Stimulated activated CD4-positive, alpha-beta T cell treated with anti-CD3 and anti-CD28 coated beads, Interleukin-4, amount 100 ng/mL, for 24 hours (primary cell): ENCODE measurements at places on chromosomes 4 and X.
A peak's percentile ranks its signal among the peaks of the same experiment; 100 is the strongest.

DNA sequence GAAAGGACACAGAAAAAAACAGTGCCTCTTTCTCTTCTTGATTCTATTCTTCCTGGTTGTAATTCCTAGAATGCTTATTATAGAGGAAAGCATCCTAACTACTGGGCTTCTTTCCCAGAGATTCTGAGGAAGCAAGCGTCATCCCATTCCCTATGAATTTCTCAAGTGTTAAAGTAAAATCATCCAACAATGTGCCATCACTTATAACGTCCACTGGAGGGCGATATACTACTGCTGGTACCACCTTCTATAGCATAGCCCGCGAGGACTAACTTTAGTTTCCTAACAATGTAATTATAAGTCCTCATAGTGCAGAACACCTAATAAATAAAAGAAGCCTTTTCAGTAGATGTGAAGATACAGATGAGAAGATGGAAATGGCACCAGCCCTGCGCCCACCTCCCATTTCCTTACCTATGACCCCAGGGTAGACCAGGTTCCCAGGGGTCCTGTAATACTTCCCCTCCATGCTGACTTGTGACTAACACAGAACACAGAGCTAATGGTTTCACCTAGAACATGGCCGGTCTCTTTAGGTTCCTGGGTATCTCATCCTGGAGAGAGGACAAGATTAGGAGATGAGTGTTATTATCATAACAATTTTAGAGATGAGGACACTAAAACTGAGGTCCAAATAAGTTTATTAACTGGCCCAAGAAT, 4.2 kb downstream of the CENPVL3 start:
- peak; percentile 4 for DNase-seq

GRCh38 chr4:80069108-80069836, 3.8 kb downstream of the ANTXR2 start:
- no peak for DNase-seq

- no peak for DNase-seq
Measured at GRCh38 chr4:5784960-5785611, 74.1 kb downstream of the EVC start.

DNA sequence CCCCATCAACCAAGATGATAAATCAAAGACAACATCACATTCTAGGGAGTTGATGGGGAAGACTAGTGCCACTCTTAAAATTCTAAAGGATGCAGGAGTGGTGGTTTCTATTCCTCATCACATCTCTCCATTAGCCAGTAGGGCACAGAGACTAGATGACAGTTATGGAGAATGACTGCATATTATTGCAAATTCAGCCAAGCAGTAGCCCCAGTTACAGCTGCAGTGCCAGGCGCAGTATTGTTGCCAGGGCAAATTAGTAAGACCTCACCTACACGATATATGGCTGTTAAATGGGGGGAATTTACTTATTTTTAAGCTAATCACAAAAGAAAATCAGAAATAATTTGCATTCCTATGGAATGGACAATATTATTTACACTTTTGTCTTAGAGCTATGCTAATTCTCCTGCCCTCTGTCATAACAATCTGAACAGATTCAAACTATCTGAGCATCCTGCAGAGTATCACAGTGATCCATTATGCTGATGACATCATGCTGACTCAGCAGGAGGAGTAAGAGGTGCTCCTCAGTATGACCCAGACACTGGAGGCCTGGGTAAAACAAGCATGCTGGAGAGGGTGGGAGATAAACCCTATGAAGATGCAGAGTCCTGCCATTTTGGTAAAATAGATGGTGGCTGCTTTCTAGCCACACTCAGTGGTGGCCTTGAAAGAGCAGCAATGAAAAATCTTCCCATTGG, 24.7 kb downstream of the ETNPPL start:
- DNase-seq = no peak

DNA sequence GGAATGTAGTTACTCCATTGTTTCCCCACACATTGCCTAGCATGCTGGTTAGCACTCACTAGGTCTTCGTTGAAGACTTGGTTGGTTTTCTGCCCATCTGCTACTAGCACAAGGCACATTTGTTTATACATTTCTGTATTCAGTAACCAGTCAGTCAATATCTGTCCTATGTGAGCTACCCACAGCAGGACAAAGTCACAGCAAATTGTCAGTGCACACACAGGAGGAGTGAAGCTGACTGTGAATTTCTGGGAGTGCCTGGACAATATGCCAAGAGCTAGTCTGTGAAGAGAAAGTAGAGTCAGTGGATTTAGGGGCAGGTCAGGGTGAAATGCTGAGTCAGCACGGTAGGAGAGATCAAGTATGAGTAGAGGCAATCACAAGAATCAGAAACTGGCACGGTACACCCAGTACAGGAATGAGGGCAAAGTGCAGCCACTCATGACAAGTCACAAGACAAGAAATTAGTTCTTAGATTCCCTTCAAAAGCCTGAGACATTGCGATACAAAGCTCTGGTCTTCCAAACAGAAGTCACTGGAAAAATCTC, 1049.8 kb upstream of the POU3F4 start:
- DNase-seq = no peak

DNA sequence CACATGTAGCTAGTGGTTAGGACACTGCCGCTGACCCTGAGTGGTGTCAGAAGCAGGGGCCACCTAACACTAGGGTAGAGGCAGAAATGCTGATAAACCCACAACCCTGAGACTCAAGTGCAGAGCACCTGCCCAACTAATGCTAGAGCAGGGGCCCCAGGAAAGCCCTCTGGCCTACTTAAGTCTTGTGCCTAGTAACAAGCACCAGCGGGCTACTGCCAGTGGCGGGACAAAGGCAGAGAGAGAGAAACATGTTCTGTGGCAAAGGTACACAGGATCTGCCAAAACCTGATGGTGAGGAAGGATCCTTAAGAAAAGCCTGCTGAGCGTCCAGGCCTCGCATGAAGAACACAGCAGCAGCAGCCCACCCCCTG, 172.4 kb downstream of the PRDM5 start:
- no peak for DNase-seq

GRCh38 chr4:73432169-73433000, 3.6 kb upstream of the AFP start:
- no peak for DNase-seq

- DNase-seq = no peak
Measured at GRCh38 chrX:23745786-23746185, 2.7 kb upstream of the ACOT9 start.
